ENCODE measurements at places on chromosomes 2 and 18. TPM values are rescaled to one million over a fixed set of nuclear protein-coding genes. Genes with fewer than 3 reads are reported as not detected.

The PAX8 gene
- total RNA-seq: 3.9 TPM

DNA sequence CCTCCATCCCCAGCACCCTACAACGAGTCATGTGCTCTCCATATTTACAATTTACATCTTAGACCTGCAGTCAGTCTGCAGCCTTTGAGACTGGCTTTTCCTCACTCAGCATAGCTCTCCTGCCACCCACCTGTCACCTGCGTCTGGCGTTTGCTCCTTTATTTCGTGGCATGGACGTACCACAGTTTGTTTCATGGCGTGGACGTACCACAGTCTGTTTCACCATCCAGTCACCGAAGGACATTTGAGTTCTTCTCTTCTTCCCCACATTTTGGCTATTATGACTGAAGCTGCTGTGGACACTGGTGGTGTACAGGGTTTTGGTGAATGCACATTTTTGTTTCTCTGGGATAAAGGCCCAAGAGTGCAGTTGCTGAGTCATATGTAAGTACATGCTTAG is 141.8 kb upstream of the CTDP1 start:
- H3K27ac ChIP-seq: no peak overlapping the region
- H3K4me1 ChIP-seq: no peaks in the 10 kb centered on the region
- DNase-seq: no peak

DNA sequence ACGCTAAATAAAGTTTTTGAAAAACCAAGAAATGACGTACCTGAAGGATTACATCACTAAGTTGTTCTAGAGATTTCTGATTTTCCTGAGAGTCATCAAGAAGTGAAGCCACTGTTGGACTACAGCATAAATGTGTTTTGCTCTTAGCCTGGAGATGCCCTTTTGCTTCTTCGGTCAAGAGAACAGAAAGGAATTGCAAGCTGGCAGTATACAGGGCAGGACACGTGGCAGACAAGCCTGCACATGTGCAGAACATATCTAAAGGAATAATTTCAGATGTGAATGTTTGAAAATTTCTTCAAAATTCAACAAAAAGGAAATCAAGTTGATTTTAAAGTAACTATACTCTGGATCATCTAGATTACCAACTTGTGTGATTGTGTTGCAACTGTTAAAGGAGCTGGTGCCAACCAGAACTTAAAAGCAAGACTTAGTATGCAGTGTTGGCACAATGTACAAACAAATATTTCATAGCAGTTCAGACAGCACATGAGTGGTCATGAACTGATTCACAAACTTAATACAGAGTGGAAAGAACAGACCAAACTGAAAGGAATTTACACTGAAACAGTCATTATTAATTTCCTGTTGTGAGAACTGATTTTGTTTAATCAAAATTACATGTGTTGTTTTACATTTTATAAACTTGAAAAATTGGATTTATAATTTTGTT is 100.4 kb upstream of the CD226 start:
- H3K4me3 ChIP-seq: no peak overlapping the region
- H3K27ac ChIP-seq: no peak overlapping the region
- DNase-seq: no peak
- no peaks in the 10 kb centered on the region for H3K27me3 ChIP-seq
- peaks cover 11% of the 10 kb centered on the region for H3K36me3 ChIP-seq
- H3K4me1 ChIP-seq: no peaks in the 10 kb centered on the region

- peaks cover 6% of the 10 kb centered on the region for H3K4me1 ChIP-seq
- H3K27me3 ChIP-seq: no peaks in the 10 kb centered on the region
- no peak overlapping the region for H3K27ac ChIP-seq
- no peaks in the 10 kb centered on the region for H3K36me3 ChIP-seq
Observed at GRCh38 chr18:69220529-69220928, 180.2 kb upstream of the DOK6 start.

GRCh38 chr2:181393472-181393871 is 63.7 kb upstream of the ITGA4 start:
- H3K27me3 ChIP-seq: no peaks in the 10 kb centered on the region
- H3K4me1 ChIP-seq: no peaks in the 10 kb centered on the region
- no peak for DNase-seq
- H3K27ac ChIP-seq: no peak overlapping the region

DNA sequence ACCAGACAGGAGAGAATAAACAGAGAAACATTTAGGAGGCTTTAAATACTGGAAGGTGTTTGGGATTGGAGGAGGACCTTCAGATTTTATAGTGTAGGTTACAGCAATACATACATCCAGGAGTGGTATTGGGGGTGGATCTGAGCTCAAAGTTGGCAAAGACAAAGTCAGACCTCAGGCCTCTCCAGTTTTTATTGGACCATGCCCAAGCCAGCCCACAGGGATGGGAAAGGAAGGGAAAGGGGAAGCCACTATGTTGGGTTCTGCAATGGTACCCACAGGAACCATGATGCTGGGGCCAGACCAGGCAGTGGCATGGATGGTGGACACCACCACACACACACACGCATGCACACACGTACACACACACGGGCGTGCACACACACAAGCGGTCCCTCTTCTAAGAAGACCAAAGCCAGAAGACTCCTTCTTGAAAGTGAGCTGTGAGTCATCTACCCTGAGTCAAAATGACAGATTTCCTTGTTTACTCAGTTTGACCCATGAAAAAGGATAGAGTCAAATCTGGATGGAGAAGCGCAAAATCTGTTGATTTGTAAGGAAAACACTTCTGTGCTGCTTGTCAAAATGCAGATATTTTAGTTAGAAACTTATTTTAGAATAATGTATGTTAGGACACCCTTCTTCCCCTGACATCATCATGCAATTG is 87.9 kb downstream of the TRABD2A start:
- DNase-seq: no peak
- no peak overlapping the region for H3K27ac ChIP-seq
- H3K27me3 ChIP-seq: no peaks in the 10 kb centered on the region
- H3K4me1 ChIP-seq: no peaks in the 10 kb centered on the region
- no peak overlapping the region for H3K4me3 ChIP-seq

DNA sequence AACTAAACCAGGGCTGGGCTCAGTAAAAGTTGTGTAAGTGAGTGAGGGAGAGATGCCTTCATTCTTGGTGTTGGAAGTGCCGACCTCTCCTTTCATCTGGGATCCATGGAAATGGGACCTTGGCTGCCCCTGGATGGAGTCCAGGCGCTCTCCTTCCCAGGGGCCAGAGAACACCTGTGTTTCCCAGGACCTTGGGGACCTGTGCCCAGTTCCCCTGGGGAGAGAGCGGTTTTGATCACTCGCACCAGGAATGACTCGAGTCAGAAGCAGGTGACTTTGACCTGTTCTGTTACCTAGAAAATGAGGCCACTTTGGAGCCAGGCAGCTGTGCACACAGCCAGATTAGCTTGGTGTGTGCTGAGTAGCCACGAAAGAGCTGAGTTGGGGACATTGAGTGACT is 97.3 kb downstream of the SH3BP4 start:
- peaks cover 36% of the 10 kb centered on the region for H3K36me3 ChIP-seq
- DNase-seq: no peak
- H3K4me3 ChIP-seq: no peak overlapping the region
- no peaks in the 10 kb centered on the region for H3K27me3 ChIP-seq
- no peak overlapping the region for H3K27ac ChIP-seq

- peaks cover 14% of the 10 kb centered on the region for H3K27me3 ChIP-seq
- no peaks in the 10 kb centered on the region for H3K4me1 ChIP-seq
- no peak overlapping the region for H3K4me3 ChIP-seq
- no peaks in the 10 kb centered on the region for H3K36me3 ChIP-seq
- DNase-seq: no peak
Observed at GRCh38 chr2:12488352-12489318, 228.1 kb upstream of the TRIB2 start.

- no peak for DNase-seq
- no peaks in the 10 kb centered on the region for H3K27me3 ChIP-seq
- peaks cover 2% of the 10 kb centered on the region for H3K36me3 ChIP-seq
- peak overlapping the region; percentile 95 for H3K27ac ChIP-seq
Observed at GRCh38 chr2:27211241-27211942, 449 bp upstream of the ATRAID start.

The VWC2L gene
- total RNA-seq: not detected
